ENCODE measurements at places on chromosomes 7 and 10.

DNA sequence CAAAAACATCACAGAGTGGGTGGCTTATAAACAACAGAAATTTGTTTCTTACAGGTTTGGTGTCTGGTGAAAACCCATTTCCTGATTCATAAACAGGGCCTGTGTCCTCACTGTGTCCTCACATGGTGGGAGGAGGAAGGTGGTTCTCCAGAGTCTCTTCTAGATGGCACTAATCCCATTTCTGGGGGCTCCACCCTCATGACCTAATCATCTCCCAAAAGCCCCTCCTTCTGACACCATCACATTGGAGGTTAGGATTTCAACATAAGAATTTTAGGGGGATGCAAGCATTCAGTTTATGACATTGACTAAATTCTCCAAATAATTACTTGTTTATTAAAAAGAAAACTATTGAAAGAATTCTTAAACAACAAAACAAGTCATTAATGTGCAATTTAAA, 116.0 kb downstream of the CHN2 start:
- no peak for DNase-seq

- DNase-seq, result no peak
Measured at GRCh38 chr7:38893061-38893460, 15.9 kb downstream of the VPS41 start.

DNA sequence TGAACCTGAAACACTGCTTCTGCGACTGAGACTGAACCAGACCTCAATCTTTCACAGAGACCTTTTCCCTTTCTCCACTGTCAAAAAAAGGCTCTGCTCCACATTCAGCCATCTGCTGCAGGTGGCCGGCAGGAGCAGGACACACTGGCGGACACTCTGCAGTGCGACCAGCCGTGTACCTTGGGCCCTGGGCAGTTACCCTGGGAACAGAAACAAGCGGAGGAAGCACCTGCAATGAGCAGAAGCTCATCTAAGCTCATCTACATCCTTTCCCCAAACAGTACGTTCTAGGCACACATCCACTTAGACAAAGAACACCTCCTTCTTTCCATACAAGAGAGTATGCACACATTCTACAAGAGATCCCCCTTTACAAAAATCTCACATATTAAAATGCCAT, 22.8 kb downstream of the VOPP1 start:
- DNase-seq, result no peak

GRCh38 chr7:104971290-104972071, 42.5 kb upstream of the KMT2E start:
- DNase-seq, result no peak

DNA sequence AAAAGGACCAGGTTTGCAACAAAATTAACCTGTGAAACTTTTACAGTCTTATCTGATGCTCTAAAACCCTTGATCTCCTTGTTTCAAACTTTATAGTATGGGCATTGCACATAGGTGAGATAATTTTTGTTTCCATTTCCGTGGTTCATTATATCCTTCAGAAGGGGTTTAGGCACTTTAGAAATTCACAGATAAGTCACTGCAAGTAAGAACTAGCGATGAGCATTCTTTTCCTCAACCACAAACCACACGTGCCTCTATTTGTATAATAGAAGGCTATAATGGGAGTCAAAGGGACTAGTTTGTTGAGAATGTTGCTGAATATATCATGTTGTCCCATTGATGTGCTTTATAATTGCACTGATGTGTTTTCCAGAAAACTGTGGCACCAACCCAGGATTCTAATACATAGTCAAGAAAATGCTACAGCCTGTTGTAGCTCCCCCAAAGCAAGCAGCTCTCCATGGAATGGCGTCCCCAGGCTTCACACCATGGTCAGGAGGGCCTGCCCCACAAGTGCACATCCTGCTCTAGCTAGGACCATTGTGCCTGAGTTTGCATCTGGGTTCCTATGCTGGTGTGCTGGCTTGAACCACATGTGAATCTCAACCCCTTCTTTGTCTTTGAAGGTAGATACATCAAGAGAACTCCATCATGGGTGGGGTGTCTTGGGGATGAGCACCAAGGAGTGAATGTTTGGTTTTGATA, 14.0 kb upstream of the ATXN7L1 start:
- peak; percentile 57 for DNase-seq

DNA sequence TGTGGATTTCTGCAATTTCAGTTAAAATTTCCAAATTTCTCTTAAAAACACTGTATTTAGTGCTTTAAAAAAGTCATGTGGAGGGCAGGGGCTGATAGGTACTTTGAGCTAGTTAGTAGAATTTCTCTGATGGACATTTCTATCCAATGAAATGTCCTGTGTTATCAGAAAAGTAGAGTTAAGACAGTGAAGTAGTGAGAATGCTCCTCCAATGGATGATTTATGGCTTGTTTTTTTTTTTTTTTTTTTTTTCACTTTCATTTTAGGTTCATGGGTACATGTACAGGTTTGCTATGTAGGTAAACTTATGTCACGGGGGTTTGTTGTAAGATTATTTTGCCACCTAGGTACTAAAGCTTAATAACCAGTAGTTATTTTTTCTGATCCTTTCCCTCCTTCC, 55.0 kb downstream of the BTAF1 start:
- DNase-seq, result no peak

DNA sequence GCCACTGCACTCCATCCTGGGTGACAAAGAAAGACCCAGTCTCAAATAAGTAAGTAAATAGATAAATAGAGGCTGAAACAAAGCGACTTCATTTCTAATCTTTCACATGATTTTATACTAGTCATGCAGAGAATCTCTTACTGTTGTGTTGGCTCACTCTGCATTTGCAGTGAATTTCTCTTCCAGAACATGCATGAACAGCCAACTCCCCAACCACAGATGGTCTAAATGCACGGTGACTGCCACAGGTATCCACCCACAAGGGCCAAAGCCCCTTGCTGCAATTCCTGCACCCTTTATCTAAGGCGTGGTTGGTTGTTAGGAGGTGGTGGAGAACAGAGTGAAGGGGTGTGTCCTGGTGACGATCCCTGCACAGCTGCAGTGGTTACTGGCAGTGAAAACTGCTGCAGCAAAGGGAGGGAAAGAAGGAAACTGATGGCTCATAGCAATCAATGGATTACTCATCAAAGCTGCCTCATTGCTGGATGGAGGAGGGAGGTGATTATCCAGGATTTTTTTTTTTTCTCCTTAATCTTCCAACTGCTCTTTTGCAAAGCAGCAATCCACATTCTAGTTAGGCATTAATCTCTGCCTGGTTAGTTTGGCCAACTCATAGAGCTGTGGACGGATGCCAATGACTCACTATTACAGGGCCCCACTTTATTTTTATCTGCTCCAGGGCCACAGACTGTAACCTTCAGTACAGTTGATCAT, 50.6 kb downstream of the PRTFDC1 start:
- DNase-seq, result no peak

- DNase-seq, result no peak
Measured at GRCh38 chr7:111746950-111747349, 184.7 kb upstream of the IMMP2L start.

GRCh38 chr10:70320751-70321150, 36.9 kb upstream of the NPFFR1 start:
- no peak for DNase-seq

- DNase-seq, result no peak
Measured at GRCh38 chr7:40120020-40120419, 14.4 kb downstream of the MPLKIP start.

GRCh38 chr7:67698354-67698753, 701.7 kb downstream of the TYW1 start:
- DNase-seq, result no peak

DNA sequence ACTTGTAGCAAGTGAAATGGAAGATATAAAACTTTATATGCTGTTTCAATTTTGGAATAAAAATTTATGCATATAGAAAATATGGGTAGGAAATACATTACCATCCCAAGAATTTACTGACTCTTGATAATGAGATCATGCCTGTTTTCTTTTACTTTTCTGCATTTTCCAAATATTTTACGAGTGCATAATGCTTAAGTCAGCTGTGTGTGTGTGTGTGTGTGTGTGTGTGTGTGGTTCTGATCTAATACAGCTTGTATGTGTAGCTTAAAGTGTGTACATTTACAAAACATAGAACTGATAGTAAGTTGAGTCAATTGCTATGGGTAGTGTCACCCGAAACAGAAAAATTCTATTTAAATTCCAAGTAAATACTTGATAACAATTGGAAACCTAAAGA, 315.9 kb upstream of the LRRN3 start:
- no peak for DNase-seq

- DNase-seq, result no peak
Measured at GRCh38 chr7:155948845-155949244, 136.6 kb upstream of the SHH start.

GRCh38 chr10:125398270-125398669, 237.9 kb upstream of the CTBP2 start:
- DNase-seq, result no peak

DNA sequence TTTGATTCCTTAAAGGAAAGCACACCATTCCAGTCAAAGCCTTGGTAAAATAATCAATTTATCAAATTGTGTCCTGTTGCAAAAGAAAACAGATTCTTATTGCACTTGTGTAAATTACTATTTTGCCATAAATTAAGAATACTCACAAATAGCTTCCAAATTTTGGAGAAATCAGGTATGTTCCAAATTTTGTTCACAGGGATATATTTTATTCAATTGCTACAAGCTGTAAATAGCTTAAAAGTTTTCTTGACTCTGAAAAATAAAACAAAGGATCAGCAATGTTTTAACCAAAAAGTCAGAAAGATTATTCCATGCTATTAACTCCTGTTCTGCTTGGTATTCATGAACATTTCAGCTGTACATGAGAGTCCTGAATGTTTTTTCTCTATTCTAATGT, 47.4 kb upstream of the CHST3 start:
- no peak for DNase-seq

DNA sequence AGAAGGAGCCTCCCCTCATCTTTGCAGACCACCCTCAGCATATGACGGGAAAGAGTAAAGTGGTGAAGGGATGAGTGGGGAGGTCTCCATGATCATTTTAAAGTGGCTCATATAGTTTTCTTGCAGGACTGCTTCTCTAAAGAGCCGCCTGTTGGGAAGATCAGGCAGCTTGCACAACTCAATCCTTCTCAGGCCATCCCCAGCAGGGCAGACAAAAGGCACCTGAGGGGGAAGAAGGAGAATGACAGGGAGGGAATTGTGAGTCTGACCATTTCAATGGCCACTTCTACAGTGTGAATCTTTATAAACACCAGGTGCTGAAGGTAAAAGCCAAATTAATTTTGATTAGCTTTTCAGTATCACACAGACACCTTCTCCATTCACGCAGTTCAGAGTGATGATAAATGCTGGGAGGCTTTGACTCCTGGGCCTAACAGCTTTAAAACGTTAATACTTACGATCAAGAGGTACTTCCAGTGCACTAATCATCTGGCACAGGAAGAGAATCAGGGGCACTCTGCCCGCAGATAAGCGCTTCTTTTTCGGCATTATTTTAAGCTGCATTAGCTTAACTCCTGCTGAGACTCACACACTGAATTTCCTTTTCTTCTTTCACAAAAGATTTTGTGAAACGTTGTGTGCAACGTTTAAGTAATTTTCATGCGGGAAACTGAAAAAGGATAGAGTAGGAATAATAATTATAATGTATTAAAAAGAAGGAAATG, 109.5 kb upstream of the LAMB4 start:
- no peak for DNase-seq

GRCh38 chr10:33277135-33277536, 57.3 kb downstream of the NRP1 start:
- no peak for DNase-seq

DNA sequence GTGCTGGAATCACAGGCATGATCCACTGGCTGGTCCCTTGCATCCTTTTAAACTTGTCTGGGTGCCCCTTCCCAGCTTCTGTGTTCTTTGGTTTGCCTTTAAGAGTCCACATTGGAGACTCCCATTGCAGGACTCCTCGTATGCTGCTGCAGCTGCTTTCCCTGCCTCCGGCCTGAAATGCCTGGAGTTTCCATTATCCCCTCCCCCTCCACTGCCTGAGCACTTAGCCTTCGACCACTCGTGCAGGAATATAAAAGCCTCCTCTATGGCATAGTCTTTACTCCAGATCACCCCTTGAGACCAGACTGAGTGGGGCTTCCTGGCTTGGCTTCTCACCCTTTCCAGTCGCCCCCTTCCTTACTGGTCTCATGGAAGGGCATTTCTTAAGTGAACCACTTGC, 80.2 kb downstream of the RHOBTB1 start:
- DNase-seq, result no peak

GRCh38 chr7:45088146-45088701, 545 bp downstream of the NACAD start:
- DNase-seq, result no peak

- DNase-seq, result no peak
Measured at GRCh38 chr7:73624669-73625001, 313 bp upstream of the MLXIPL start.

DNA sequence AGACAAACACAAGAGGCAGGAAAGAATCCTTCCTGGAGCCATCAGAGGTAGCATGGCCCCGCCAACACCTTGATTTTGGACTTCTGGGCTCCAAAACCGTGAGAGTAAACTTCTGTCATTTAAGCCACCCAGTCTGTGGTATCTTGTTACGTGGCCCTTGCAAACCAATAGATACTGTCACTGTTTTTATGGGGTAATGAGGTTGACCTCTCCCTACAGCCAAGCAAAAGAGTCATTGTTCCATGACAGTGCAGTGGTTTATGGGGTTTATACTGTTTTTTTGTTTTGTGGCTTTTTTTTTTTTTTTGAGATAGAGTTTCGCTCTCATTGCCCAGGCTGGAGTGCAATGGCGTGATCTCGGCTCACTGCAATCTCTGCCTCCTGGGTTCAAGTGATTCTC, 32.8 kb downstream of the KIAA1549 start:
- no peak for DNase-seq

DNA sequence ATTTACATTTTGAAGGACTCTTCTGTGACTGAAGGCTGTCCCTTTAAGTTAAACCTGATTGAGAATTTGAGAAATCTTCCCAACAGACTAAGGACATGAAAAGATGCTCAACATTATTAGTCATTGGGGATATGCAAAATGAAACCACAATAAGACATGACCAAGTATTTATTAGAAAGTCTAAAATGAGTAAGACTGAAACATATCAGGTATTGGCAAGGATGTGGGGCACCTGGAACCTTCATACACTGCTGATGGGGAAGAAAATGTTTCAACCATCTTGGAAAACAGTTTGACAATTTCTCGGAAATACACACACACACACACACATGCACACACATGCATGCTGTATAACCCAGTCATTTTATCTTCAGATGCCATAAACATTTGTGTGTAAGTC, 132.1 kb upstream of the CDK6 start:
- no peak for DNase-seq

DNA sequence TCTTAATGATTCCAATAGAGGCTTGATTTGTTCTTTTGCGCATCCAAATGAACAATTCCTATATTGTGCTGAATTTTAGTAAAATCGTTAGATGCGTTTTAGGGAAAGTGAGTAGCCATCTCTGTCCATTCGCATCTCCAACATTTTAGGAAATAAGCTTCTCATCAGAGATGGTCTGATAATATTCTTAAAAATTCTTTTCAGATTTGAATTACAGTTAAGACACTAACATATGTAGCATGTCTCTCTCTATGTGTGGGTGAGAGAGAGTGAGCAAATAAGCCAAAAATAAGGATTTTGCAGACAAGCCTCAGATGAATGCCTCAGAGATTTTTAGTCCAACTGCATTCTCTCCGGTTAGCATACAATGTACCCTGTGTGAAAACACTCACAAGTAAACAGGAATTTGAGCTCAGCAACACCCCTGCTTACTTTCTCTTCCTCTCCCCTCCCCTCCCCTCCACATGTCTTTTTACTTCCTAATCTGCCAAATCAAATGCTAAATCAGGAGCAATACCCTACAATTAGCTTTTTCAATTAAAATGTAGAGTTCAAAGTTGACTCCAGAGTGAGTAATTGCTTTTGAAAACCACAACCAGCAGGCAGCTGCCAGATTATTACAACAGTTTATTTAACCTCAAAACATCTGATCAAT, 354.4 kb downstream of the CRPPA start:
- no peak for DNase-seq

GRCh38 chr7:55181762-55182161, 162.9 kb downstream of the EGFR start:
- no peak for DNase-seq
